Stimulated activated CD4-positive, alpha-beta T cell treated with anti-CD3 and anti-CD28 coated beads, Interleukin-4, amount 100 ng/mL, for 4 hours (primary cell): ENCODE measurements at places on chromosomes 11 and 22.
A peak's percentile ranks its signal among the peaks of the same experiment; 100 is the strongest.

DNA sequence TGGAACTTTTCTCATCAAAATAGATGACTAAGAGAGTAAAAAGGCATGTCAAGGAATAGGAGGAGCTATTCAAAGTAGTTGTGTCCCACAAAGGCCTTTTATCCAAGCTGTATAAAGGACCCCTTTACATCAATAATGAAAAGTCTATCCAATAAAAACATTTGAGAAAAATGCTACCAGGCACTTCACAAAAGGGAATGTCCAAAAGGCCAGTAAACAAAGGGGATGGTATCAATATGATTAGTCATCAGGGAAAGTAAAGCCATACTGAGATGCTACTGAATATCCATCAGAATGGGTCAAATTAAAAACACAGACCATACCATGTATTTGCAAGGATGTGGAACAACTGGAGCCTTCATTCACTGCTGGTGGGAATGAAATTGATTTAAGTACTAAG, 224.9 kb downstream of the NELL1 start:
- no peak for DNase-seq

DNA sequence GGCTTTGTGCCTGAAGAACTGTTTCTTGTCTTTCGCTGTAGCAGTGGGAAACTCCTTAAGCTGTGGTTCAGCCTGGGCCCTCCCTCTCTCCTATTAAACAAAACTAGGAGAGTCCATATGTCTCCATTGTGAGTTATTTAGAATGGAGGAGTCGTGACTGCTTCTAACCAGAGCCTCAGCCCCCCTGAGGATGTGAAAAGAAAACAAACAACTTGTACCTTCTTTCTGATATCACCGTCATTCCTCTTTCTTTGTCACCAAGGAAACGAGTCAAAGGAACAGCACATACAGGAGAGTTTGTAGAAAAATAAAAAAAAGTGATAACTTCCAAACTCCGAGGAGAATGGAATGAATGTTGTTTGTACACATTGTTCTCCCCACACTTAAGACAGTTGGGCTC, 11.6 kb upstream of the EXT2 start:
- DNase-seq = no peak

GRCh38 chr11:19366992-19367709, 126.4 kb upstream of the E2F8 start:
- DNase-seq = no peak

DNA sequence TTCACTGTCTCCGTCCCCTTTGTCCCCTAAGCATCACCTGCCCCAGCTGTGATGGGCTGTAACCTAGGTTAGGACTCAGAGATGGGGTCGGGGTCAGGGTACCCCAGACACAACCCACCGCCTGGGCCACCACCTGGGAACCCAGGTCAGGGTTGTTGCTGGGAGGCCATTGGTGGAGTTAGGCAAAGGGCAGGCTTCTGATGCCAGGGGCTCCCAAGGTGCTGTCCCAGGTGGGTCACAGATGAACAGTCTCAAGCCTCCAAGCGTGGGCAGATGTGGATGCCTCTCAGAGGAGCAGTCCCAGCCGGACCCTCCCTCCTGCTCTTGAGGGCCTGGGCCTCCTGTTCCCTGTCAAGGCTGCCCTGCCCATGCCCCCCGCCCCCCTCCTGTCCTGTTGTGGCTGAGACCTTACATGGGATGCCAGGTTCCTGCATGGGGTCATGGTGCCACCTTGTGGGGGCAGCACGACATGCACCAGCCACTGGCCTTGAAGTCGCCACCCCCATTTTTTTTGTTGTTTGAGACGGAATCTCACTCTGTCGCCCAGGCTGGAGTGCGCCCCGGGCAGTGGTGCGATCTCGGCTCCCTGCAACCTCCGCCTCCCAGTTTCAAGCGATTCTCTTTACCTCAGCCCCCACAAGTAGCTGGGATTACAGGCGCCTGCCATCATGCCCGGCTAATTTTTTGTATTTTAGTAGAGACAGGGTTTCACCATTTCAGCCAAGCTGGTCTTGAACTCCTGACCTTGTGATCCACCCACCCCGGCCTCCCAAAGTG, 12.1 kb downstream of the GATD1 start:
- peak; percentile 55 for DNase-seq

DNA sequence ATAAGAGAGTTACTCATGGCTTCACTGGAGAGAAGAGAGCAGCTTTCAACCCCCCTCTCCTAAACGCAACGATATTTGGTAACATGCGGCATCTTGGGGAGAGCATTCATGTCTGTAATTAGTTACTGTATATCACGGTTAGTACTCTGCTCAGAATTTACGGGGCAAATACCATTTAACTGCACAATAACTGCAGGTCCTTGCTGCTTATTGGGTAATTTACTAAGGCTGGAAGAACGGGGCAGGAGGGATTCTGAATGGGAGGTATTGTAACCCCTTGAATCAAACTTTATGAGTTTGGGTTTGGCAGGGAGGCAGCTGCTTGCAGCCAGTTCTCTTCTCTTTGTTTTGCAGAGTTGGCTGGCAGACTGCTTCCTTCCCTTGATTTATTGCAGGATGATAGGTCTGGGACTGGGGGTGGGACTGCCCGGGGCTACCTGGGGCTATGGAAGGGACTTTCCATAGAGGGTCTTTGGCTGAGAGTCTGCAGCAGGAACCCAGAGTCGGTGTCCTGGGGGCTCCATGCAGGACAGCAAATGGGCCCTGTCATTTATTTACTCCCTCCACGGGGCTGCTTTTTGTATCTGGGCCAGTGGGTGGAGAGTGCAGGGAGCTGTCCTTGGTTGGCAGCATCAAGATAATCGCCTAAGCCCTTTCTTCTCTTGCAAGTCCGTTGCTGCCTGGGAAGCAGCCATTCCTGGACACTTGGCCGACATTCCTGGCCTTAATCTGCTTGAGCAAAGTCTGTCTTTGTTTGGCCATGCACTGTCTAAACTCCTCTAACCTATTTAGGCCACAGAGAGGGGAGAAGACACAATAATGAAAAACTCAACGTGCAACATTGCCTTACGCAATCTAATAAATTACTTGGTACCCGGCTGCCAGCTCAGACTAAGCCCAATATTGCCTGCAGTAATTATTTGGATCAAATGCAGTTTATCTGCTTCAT, 188.9 kb downstream of the ST3GAL4 start:
- no peak for DNase-seq

DNA sequence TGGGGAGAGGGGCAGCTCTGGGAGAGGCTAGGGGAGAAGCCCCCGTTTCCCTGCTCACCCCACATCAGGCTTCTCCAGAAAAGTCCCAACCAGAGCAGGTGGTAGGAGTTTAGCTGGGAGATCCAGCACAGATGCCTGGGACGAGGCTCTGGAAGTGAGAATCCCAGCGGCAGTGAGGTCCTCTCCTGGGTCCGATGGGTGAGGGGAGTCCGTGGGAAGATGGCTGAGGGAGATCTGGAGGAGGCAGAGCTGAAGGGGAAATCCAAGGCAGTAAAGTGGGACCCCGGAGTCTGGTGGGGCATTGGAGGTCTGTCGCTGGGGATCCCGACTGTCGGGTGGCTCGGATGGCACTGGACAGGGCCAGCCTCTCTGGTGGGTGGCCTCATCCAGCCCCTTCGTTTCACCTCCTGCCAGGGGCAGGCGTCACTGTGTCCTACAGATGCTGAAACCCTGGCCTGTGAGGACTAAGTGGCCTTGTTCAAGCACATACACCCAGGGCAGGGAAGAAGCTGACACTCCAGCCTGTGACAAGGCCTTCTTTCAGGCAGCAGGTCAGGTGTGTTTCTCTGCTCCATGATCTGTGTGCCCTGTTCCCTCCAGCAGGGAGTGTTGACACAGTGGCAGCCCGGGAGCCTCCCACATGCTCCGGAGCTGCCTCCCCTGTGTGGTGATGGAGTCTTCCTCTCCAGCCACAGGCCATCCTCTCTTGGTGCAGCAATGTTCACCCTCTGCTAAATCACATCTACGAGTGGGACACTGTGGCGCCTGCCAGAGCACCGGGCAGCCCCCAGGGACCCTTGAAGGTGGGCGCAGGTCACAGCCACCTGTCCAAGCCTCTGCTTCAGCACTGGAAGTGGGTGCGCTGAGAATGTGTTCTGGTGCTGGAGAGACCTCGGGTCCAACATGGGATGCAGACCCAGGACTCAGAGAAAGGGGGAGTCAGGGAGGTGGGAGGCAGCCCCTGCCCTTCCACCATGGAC, 850.8 kb downstream of the BRD1 start:
- no peak for DNase-seq

- DNase-seq = no peak
Measured at GRCh38 chr22:24440718-24441405, 13.5 kb downstream of the ADORA2A start.

DNA sequence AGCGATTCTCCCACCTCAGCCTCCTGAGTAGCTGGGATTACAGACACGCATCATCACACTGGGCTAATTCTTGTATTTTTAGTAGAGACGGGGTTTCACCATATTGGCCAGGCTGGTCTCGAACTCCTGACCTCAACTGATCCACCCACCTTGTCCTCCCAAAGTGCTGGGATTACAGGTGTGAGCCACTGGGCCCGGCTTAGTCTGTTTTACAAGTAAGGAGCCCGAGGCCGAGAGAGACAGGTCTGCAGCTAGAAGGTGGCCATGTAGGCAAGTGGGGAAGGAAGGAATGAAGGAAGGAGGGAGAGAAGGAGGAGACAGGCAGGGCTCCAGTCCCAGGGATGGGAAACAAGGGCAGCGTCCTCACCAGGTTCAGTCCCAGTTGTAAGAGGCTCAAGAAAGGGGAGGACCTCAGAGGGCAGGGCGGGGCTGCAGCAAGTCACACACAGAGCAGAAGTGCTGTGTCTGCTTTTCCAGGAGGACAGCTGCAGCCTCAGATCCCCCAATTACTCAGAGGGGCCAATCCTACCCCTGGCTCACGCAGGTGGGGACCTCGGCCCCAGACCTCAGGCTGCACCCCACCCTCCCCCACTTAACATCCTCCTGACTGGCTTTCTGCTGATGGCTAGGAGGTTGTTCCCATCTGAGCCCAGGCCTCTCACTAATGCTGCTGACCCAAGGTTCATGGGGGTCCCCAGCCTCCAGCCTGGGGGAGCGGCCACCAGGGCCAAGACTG, 53.8 kb upstream of the PRR5 start:
- no peak for DNase-seq

DNA sequence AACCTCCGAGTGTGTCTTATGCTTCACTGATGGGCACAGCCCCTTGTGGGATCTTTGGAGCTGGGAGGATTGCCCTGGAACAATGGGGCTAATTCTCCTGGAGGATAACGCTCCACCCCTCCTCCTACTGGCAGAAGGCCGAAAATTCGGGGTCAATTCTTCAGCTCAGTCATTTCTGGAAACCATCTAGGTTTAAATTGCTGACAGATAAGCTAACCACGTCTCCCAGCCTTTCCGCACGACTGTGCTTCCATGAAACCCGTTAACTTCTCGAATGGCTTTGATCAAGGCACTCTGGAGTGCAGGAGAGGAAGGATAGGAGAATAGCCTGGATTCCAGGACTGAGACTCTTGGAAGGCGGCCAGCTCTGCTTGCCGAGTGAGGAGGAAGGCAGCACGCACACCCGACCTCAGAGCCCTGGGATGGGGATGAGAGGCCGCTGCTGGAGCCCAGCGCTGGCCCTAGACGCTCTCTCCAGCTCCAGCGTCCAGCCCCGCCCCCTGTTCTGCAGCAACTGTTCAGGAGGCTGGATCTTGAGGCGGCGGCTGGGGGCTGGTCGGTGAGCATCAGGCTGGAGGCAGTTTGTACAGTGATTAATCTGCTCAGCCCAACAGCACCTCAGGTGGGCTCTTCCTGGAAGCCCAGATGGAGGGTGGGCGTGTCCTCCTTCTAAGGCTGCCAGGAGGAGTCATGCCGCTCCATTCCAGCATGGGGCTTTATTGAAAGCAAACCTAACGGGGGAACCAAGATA, 176.7 kb upstream of the NCAM1 start:
- no peak for DNase-seq

GRCh38 chr11:34250211-34250610, 107.6 kb downstream of the ABTB2 start:
- no peak for DNase-seq

- DNase-seq = no peak
Measured at GRCh38 chr11:88344869-88345268, 7.3 kb upstream of the CTSC start.

DNA sequence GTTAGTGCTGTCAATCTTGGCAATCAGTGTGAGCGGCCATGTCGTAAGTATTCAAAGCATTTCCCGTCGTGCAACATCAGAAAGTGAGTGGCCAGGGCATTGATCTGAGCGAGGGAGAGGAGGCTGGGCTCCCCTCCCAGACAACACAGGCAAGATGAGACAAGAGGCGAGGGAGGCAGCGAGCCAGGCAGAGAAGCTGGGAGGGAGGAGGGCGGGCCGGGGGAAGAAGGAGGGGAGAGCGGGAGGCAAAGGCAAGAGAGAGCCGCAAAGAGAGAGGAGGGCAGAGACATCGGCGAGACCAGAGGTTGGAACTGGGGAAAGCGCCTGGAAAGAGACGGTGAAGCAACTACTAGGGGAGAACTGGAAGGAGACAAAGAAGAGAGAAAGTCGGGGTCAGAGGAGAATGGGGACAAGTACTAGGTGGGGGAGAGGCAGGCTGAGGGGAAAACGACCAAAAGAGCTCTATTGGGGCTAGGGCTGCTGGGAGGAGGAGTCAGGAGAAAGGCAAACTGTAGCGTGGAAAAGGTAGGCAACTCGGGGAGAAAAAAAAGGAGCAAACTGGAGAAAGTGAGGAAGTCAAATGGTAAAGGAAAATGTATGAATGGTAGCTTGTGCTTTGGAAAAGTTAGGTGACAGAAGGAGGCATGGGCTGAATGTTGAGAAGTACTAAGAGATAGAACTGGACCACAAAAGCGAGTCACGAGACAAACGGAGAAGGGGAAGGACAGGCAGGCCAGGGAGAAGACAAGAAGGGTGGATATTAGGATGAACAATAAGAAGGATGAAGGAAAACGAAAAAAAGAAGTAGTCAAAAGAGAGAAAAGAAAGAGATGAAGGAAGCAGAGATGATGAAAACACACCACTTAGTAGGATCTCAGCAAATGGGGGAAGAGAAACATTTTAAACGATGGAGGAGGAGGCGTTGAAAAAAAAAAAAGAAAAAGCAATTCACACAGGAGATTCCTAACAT, 130.5 kb upstream of the C11orf58 start:
- DNase-seq = no peak

DNA sequence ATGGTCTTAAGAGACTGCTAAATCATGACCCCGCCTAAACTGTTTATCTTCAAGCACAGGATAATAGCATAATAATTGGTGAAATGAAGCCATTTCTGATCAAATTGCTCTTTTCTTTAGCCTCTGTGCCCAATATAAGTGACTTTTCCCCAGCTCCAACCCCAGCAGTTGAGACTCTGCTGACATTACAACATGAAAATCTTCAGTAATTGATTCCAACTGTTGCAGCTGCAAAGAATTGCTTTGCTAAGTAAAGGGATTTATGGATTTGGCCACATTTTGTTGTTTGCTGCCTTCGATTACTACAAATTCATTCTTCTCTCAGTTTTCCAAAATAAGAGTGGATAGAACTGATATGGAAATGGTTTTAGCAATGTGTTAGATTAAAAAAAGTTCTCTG, 576.7 kb upstream of the LRRC4C start:
- DNase-seq = no peak

GRCh38 chr11:58787903-58788302, 56.2 kb upstream of the GLYAT start:
- DNase-seq = no peak

DNA sequence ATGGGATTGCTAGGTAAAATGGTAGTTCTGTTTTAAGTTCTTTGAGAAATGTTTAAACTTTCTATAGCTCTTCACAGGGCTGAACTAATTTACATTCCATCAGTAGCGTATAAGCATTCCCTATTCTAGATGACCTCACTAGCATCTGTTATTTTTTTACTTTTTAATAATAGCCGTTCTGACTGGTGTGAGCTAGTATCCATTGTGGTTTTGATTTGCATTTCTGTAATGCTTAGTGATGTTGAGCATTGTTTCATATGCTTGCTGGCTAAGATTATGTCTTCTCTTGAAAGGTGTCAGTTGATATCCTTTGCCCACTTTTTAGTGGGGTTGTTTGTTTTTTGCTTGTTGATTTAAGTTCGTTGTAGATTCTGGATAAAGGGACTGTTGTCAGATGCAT, 35.9 kb downstream of the MMP27 start:
- DNase-seq = no peak
